Right cardiac atrium (tissue), 5 donors: ENCODE measurements at places on chromosomes 16 and 17. TPM values are rescaled to one million over a fixed set of nuclear protein-coding genes. Genes with fewer than 3 reads are reported as not detected.
A peak's percentile ranks its signal among the peaks of the same experiment; 100 is the strongest.

DNA sequence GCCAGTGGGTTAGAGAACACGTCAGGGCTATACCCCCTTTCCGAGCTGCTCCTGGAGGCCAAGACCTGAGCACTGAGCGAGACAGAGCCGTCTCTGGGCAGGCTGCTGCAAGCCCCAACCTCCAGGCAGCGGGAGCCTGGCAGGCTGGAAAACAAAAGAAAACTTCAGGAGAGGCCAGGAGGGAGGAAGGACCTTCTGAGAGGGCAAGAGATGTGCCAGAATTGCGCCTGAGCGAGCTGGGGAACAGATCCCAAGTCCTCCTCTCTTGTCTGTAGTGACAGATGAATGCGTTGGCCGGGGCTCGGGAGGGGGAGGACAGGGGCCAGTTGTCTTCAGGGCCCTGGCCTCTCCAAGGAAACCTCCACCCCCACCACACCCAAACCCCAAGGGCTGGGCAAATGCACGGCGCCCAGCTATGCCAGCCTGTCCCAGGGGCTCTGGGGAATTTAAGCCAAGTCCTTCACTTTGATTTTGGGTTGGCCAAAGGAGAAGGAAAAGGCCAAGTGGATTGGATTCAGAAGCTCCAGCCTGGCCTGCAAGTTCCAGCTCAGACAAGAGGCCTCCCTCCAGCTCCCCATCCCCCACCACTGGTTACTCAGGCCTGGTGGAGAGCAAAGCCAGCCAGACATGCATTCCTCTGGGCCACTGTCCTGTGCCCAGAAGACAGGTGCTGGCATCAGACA is 18.1 kb downstream of the SDK2 start:
- DNase-seq, result no peak

IGSF6 gene
- total RNA-seq, result 3.1 TPM

C16orf89 gene
- 4.5 TPM for total RNA-seq

DNA sequence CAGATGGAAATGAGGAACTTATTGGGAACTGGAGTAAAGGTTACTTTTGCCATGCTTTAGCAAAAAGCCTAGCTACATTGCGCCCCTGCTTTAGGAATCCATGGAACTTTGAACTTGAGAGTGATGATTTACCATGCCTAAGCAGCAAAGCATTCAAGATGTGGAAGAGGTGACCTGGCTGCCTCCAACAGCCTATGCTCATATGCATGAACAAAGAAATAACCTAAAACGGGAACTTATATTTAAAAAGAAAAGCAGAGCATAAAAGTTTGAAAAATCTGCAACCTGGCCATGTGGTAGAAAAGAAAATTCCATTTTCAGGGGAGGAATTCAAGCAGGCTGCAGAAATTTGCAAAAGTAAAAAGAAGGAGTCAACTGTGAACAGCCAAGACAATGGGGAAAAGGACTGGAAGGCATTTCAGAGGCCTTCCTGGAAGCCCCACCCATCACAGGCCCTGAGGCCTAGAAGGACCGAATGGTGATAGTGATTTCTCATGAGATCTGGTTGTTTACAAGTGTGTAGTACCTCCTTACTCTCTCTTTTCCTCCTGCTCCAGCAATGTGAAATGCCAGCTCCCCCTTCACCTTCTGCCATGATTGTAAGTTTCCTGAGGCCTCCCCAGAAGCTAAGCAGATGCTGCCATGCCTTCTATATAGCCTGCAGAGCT is 48.7 kb downstream of the MRPS23 start:
- no peak for DNase-seq

GRCh38 chr17:63364387-63364786 is 81.7 kb downstream of the CYB561 start:
- DNase-seq, result no peak

DNA sequence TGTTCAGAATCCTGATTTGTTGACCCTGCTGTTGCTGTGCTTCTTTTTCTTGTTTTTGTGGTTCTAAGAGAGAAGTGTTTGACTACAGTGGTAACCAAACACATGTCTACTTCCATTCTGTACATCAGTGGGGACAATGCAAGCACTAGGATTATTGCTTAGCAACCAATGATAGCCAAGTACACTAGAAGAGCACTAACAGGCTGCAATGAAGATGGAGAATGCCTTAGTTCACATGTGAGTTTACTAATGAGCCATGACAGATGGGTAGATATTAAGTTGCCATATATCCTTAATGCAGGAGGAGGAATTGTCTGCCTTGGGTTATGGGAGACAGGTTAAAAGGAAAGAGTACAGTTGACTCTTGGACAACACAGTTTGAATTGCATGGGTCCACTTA is 8.3 kb downstream of the EFCAB5 start:
- DNase-seq, result no peak

- no peak for DNase-seq
These were observed 33.2 kb downstream of the UBE2O start for GRCh38 chr17:76419576-76420260.

DNA sequence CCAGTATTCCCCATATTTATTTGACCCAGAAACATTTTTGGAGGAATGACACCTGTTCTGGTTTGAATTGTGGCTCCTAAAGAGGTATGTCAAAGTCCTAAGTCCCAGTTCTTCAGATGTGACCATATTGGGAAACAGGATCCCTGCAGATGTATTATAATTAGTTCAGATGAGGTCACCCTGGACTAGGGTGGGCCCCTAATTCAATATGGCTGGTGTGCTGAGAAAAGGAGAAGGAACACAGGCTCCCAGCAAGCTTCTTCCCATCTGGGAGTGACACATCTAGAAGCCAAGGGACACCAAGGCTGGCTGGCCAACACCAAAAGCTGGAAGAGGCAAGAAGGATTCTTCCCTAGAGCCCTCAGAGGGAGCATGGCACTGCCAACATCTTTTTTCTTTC is 3.8 kb upstream of the GCSH start:
- no peak for DNase-seq

GRCh38 chr16:77322757-77323156 is 112.1 kb downstream of the ADAMTS18 start:
- no peak for DNase-seq

DNA sequence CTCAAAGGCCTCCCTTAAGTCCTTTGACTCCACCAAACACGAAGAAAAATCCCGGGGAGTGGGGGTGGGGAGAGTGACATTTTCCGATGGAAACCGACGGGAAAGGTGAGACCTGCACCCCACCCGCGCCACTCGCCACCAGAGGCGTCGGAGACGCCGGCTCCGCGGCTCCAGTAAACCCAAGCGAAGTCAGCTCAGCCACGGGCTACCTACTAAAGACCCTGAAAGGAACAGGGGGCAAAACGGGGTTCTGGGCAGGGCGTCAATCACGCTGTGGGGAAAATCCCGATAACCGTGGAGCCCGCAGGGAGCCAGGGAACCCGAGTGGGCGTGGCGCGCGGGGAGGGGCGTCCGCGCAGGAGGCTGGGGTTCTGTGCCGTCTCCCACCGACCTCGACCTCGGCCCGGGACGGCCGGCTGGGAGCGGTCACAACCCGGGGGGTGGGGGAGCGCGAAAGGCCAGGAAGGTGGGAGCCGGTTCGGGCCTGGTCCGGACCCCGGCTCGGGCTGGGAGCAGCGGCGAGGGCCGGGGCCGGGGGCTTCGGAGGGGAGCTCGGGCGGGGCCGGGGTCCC is 565 bp downstream of the WDR45B start:
- peak; percentile 79 for DNase-seq

DNA sequence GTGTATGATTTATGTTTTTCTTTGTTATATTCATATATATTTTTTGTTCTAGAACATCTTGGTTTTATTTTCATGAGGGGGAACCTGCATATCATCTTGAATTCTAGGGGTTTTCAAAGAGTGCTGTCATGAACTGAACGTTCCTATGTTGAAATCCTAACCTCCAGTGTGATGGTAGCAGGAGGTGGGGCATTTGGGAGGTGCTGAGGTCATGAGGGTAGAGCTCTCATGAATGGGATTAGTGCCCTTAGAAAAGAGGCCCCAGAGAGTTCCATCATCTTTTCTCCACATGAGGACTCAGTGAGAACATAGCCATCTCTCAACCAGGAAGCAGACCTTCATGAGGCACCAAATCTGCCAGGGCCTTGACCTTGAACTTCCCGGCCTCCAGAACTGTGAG is 34.6 kb upstream of the CCDC182 start:
- no peak for DNase-seq

GRCh38 chr16:2979669-2980226 is 498 bp downstream of the PKMYT1 start:
- DNase-seq, result peak; percentile 75

- DNase-seq, result peak; percentile 17
These were observed 1.6 kb upstream of the EFTUD2 start for GRCh38 chr17:44900894-44901293.
